ENCODE measurements at places on chromosomes 7 and 10.

GRCh38 chr7:82224529-82224928 is 219.0 kb downstream of the CACNA2D1 start:
- no peak for DNase-seq
- H3K27me3 ChIP-seq, result no peaks in the 10 kb centered on the region
- no peak overlapping the region for H3K4me3 ChIP-seq
- H3K27ac ChIP-seq, result no peak overlapping the region

DNA sequence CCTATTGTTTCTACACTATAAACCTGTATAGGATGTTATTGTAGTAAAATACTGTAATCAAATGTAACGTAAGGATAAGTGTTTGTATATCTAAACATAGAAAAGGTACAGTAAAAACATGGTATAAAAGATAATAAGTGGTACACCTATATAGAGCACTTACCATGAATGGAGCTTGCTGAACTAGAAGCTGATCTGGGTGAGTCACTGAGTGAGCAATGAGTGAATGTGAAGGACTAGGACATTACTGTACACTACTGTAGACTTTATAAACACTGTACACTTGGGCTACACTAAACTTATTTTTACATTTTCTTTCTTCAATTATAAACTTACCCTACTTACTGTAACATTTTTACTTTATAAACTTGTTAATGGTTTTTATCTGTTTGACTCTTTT is 732.9 kb upstream of the LRRN3 start:
- H3K27ac ChIP-seq, result no peak overlapping the region
- no peak overlapping the region for H3K4me3 ChIP-seq
- no peaks in the 10 kb centered on the region for H3K27me3 ChIP-seq
- no peaks in the 10 kb centered on the region for H3K4me1 ChIP-seq
- no peaks in the 10 kb centered on the region for H3K36me3 ChIP-seq

- no peaks in the 10 kb centered on the region for H3K27me3 ChIP-seq
- no peak for DNase-seq
- H3K36me3 ChIP-seq, result no peaks in the 10 kb centered on the region
- no peak overlapping the region for H3K27ac ChIP-seq
These were observed 108.3 kb downstream of the NKX6-2 start for GRCh38 chr10:132677473-132678227.

GRCh38 chr7:91567081-91568012 is 303.1 kb downstream of the FZD1 start:
- H3K36me3 ChIP-seq, result no peaks in the 10 kb centered on the region
- DNase-seq, result no peak
- no peak overlapping the region for H3K4me3 ChIP-seq
- H3K4me1 ChIP-seq, result no peaks in the 10 kb centered on the region
- H3K27ac ChIP-seq, result no peak overlapping the region
- no peaks in the 10 kb centered on the region for H3K27me3 ChIP-seq

GRCh38 chr7:129502708-129503685 is 666 bp downstream of the SMKR1 start:
- H3K4me3 ChIP-seq, result peak overlapping the region; percentile 47
- peak overlapping the region; percentile 52 for H3K27ac ChIP-seq
- peaks cover 4% of the 10 kb centered on the region for H3K4me1 ChIP-seq
- DNase-seq, result no peak
- H3K36me3 ChIP-seq, result no peaks in the 10 kb centered on the region

DNA sequence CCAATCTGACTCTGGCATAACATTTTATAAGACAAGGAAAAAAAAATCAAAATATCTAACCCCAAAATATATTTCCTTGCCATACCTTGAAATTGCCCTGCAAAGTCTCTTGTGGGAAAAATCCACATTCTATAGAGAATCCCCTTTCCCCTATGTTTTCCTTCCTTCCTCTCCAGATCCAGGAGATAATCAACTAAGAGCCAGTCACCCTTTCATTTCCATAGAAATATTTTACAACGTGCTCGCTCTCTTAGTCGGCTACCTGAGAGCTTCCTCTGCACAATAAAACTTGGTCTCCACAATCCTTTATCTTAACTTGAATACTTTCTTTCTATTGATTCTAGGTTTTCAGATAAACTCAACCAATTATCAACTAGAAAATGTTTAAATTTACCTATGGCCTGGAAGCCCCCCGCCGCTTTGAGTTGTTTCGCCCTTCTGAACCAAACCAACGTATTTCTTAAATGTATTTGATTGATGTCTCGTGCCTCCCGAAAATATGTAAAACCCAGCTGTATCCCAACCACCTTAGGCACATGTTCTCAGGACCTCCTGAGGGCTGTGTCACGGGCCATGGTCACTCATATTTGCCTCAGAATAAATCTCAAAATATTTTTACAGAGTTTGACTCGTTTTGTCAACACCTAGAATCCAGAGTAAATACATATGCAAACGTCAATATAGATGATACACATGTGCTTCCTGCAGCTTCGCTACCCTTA is 869 bp downstream of the PSAP start:
- DNase-seq, result no peak
- H3K27ac ChIP-seq, result peak overlapping the region; percentile 86
- no peaks in the 10 kb centered on the region for H3K27me3 ChIP-seq
- no peaks in the 10 kb centered on the region for H3K4me1 ChIP-seq
- H3K4me3 ChIP-seq, result peak overlapping the region; percentile 99
- H3K36me3 ChIP-seq, result no peaks in the 10 kb centered on the region

- no peaks in the 10 kb centered on the region for H3K27me3 ChIP-seq
- DNase-seq, result no peak
- H3K36me3 ChIP-seq, result peaks cover 49% of the 10 kb centered on the region
- H3K4me3 ChIP-seq, result no peak overlapping the region
- H3K27ac ChIP-seq, result no peak overlapping the region
These were observed 12.0 kb downstream of the MTG1 start for GRCh38 chr10:133405844-133406527.

- H3K4me1 ChIP-seq, result no peaks in the 10 kb centered on the region
- H3K27ac ChIP-seq, result no peak overlapping the region
- no peak for DNase-seq
- H3K27me3 ChIP-seq, result no peaks in the 10 kb centered on the region
- no peak overlapping the region for H3K4me3 ChIP-seq
These were observed 145.6 kb upstream of the RNF32 start for GRCh38 chr7:156494960-156495359.

- no peak within 1 kb of the TSS for H3K4me3 ChIP-seq
- no peaks in the 10 kb centered on the region for H3K36me3 ChIP-seq
- H3K4me1 ChIP-seq, result no peaks in the 10 kb centered on the region
- DNase-seq, result no peak
- no peak within 1 kb of the TSS for H3K27ac ChIP-seq
These were observed at the start of gene LRIT1 for GRCh38 chr10:84241185-84241790. TSS of gene LRIT1 (minus strand) at chr10:84241546. CDS start at chr10:84241439, 107 bp downstream.

DNA sequence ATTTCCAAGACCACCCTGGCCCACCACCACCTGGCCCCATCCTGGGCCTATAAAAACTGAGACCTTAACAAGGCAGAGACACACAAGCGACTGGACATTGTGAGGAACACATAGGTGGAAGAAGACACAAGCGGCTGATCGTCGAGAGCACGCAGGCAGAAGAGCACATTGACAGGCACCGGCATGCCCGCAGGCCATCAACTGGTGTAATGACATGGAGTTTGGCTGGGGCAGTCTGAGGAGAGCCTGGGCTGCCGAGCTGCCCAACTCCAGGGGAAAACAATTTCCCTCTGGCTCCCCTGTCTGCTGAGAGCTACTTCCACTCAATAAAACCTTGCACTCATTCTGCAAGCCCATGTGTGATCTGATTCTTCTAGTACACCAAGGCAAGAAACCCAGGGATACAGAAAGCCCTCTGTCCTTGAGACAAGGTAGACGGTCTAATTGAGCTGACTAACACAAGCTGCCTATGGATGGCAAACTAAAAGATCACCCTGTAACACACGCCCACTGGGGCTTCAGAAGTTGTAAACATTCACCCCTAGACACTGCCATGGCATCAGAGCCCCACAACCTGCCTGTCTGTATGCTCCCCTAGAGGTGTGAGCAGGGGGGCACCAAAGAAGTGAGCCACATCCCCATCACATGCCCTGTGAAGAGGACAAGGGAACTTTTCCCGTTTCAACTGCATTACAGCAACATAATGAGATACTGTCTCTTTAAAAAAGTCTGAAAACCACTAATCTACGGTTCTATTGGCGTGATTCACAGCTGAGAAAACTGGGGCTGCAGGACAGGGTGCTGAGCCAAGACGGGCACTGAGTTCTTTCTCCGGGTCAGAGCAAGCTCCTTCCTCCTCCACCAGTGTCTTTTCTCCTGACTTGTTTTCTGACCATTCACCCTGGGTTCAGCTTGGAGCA is 18.5 kb upstream of the TNS3 start:
- no peaks in the 10 kb centered on the region for H3K36me3 ChIP-seq
- H3K27me3 ChIP-seq, result no peaks in the 10 kb centered on the region
- H3K4me3 ChIP-seq, result no peak overlapping the region
- DNase-seq, result no peak
- no peak overlapping the region for H3K27ac ChIP-seq
- H3K4me1 ChIP-seq, result no peaks in the 10 kb centered on the region

DNA sequence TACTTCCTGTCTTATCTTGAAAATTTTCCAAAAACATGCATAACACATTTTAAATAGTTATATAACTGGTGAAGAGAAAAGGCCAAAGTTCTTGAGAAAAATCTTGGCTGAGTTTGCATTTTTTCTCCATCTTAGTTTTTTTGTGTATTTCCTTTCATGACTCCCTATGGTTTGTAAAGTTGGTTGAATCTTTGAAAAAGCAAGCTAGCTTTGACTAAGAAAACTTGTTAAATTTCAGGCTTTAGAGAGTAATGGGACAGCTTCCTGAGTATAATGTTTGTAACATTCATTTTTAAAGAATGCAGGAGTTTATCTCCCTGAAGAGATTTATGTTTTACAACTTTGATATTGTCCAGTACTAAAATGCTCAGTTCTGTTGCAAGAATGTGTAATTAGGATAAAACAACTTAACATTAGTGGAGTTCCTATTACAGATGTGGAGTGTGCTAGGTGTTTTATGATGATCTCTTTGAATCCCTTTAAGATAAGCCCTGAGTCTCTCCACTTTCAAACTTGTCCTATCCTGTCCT is 11.1 kb upstream of the HERPUD2 start:
- H3K27ac ChIP-seq, result no peak overlapping the region
- no peak overlapping the region for H3K4me3 ChIP-seq
- no peak for DNase-seq
- no peaks in the 10 kb centered on the region for H3K36me3 ChIP-seq

GRCh38 chr10:77012812-77013500 is 624.7 kb downstream of the KCNMA1 start:
- no peaks in the 10 kb centered on the region for H3K4me1 ChIP-seq
- H3K27me3 ChIP-seq, result no peaks in the 10 kb centered on the region
- DNase-seq, result no peak
- H3K27ac ChIP-seq, result no peak overlapping the region
- no peaks in the 10 kb centered on the region for H3K36me3 ChIP-seq

GRCh38 chr10:103021150-103021899 is 103.2 kb downstream of the CNNM2 start:
- no peak for DNase-seq
- H3K27ac ChIP-seq, result no peak overlapping the region
- no peaks in the 10 kb centered on the region for H3K4me1 ChIP-seq
- H3K4me3 ChIP-seq, result no peak overlapping the region
- no peaks in the 10 kb centered on the region for H3K27me3 ChIP-seq
- no peaks in the 10 kb centered on the region for H3K36me3 ChIP-seq

DNA sequence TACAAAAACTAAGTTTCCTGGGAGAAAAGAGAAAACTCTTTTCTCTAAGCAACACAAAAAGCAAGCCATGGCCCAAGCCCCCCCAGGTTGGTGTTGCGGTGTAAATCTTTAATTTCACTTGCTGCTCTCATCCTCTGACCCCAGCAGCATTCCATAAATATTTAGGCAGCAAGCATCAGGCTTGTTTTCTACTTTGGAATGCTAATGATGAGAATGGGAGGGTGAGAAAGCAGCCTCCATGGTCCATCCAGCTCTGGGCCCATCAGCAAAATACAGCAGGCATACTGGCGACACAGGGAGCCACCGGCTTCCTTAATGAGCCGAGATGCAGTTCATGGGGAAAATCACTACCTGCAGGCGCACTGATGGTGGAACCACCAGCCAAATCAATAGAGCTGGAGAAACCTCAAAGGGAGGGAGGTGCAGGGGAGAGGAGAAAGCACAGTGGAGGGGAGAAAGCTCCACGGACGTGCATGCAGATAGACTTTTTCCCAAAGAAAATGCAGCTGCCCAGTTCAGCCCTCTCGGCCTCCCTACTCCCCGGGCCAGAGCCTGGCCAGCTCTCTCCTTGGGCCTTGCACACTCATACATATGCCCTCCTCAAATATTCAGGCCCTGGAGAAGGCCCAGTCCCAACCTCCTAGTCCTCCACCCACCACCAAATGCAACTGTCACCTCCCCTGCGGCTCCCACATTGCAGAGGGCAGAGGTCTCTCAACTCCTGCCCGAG is 131.9 kb downstream of the GRID1 start:
- no peaks in the 10 kb centered on the region for H3K4me1 ChIP-seq
- H3K4me3 ChIP-seq, result no peak overlapping the region
- H3K27ac ChIP-seq, result no peak overlapping the region
- DNase-seq, result no peak

- DNase-seq, result no peak
- H3K27me3 ChIP-seq, result no peaks in the 10 kb centered on the region
- no peak overlapping the region for H3K4me3 ChIP-seq
- peaks cover 3% of the 10 kb centered on the region for H3K4me1 ChIP-seq
- no peak overlapping the region for H3K27ac ChIP-seq
These were observed 27.5 kb downstream of the ELMO1 start for GRCh38 chr7:37420946-37421695.

DNA sequence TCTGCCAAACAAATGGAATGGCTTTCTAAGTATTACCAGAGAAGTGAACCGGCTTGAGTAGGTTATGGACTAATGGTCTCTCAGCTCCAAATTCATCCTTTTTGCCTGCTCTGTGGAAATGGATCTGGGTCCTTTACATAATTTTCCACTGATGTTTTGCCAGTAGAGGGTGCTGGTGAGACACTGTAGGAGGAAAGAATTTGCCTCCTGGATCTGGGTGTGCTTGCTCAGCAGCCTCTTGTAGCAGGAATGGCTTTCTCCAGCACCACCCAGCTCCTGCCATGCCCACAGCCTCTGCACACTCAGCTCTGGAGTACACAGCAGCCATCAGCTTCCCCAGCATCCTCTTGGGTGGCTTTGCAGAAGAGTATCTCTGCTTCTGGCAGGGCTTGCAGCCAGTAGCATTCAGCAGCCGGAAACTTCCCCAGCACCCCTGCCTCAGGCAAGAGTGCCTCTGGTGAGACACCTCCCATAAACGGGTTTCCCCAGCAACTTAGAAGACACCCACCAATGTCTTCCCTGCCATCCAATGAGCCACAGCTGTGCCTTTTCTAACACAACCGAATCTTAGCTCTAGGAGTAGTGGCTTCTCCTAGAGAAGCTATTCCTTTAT is 235.0 kb upstream of the PLPP4 start:
- no peaks in the 10 kb centered on the region for H3K4me1 ChIP-seq
- no peak for DNase-seq
- no peaks in the 10 kb centered on the region for H3K27me3 ChIP-seq
- H3K36me3 ChIP-seq, result no peaks in the 10 kb centered on the region
- no peak overlapping the region for H3K27ac ChIP-seq
- no peak overlapping the region for H3K4me3 ChIP-seq

DNA sequence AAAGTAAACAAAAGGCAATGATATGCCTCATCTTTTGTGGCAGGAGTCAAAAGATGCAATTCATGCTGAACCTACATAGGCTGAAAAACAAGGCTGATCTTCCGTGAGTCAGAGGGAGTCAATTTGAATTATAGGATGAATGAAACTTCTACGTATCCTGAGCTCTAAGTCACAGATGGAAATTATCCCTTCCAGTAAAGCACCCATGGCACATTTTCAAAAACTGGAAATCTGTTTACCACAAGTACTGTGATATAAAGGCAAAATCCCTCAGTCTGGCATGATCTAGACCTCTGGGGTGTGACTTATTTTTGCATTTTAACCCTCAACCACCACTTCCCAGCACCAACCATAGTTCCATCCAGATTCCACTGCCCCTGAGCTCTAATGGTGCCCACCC is 69.6 kb downstream of the NRG3 start:
- no peaks in the 10 kb centered on the region for H3K27me3 ChIP-seq
- no peak for DNase-seq
- no peaks in the 10 kb centered on the region for H3K36me3 ChIP-seq
